T-helper 1 cell (primary cell): ENCODE measurements at places on chromosomes 11 and 22.

DNA sequence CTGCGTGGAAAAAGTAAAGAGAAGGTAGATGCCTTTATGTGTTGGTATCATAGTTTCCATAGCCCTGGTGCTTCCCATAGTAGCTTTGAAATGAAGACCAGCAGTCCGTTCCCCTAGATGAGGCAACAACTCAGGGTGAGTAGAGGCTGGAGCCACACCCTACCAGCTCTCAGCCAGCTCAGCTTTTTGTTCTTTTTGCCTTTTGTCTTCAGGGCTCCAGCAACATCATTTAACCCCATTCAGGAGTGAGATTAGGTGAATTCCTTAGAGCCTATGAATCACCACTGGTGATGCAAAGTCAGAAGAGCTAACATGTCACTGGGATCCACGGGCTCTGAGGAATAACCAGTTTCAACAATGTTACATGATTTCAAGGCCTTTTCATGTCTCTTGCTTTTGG, 14.0 kb upstream of the SESN3 start:
- DNase-seq: no peak

- DNase-seq: no peak
Measured at GRCh38 chr22:21669026-21669425, 3.2 kb downstream of the PPIL2 start.

- DNase-seq: no peak
Measured at GRCh38 chr22:19819911-19820879, 34.5 kb downstream of the GNB1L start.

DNA sequence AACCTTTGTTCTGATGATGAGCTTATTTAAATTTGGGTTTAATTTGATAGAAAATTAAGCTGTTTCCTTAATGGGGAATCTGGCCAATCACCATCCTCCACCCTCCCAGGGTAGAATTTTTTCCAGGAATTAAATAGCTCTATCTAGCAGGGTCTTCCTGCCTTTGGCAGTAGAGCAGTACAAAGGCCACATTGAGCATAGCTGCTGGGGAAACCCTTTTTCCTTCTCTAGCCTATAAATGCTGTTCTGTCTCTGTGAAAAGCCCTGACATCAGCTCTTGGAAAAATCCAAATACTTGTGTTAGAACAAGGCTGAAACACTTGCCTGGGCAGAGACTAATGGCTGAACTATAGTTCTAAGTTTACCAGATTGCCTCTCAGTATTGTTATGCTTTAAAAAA, 55.1 kb downstream of the ARHGEF12 start:
- DNase-seq: no peak

DNA sequence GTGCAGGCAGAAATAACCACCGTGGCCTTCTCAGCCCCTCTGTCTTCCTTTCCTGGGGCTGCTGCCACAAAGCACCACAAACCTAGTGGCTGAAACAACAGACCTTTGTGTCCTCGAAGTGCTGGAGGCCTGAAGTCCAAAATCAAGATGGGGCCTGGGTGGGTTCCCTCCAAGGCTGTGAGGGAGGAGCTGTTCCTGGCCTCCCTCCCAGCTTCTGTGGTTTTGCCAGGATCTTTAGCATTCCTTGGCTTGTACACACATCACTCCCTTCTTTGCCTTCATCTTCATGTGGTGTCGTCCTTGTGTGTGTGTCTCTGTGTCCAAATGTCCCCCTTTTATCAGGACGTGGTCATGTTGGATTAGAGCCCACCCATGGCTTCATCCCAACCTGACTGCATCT, 29.0 kb upstream of the PARVG start:
- no peak for DNase-seq

- DNase-seq: no peak
Measured at GRCh38 chr11:17673951-17674350, 45.4 kb upstream of the MYOD1 start.

DNA sequence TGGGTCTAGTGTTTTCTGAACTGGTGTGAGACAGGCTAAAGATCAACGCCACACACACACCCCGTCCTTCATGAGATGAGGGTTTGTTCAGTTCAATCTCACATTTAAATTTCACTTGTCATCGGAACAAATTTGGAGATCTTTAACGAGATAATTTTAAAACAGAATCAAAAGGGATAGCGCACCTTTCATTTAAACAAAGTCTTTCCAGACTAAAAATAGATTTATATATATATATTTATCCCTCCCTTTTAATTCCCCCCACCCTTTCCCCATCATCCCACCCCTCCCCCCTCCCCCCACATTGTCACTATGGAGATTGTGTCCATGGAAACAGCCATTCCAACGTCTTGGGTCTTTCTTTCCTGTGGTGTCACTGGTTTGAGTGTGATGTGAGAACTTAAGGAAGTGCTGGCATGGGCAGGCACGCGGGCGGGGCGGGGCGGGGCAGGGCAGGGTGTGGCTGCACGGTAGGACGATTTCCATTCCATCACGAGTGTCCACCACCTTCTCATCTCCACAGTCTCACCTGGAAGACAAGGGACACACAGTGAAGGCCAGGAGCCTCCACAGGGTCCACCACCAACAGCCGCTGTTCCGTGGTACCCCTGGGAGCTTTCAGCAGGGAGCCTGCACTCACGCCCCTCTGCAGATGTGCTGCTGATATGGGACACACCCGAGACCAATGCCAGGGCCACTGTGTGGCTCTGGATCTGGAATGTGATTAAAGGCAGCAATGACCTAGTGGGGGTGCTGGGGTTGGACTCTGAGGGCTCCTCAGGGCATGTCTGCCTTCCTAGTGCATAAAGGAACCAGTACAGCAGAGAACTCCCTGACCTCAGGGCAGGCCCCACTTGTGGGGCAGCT, 30.5 kb upstream of the CYP2D6 start:
- no peak for DNase-seq

DNA sequence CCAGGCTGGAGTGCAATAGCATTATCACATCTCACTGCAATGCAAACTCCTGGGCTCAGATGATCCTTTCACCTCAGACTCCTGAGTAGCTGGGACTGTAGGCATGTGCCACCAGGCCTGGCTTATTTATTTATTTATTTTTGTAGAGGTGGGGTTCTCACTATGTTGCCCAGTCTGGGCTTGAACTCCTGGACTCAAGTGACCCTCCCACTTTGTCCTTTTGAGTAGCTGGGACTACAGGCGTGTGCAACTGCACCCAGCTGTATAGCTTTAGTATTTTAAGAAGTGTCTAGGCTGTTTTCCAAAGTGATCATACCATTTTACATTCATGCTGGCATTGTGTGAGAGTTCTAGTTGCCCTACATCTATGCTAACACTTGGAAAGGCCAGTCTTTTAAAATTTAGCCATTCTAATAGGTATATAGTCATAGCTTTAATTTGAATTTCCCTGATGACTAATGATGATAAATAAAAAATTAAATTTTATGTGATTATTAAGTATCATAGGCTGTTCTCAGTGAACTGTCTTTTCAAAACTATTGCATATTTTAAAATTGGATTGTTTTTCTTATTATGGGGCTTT, 96.9 kb downstream of the TMEM135 start:
- no peak for DNase-seq

GRCh38 chr11:6703247-6704063, 20.3 kb upstream of the MRPL17 start:
- DNase-seq: no peak

DNA sequence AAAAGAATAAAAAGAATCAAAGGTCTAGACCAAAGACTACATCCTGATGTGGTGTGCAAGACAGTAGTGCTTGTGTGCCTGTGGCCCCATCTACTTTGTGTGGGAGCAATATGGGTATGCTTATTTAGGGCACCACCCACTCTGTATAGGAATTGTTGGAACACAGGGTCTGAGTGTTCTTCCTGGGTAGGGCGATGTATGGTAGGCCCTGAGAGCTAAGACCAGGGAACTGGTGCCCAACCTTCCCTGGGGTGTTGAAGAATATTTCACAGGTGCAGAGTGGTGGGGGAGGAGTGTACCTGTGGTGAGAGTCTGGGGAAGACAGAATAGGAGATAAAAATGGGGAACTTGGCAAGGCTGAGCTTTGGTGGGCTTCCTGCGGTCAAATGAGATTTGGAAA, 41.9 kb downstream of the MICAL2 start:
- no peak for DNase-seq

DNA sequence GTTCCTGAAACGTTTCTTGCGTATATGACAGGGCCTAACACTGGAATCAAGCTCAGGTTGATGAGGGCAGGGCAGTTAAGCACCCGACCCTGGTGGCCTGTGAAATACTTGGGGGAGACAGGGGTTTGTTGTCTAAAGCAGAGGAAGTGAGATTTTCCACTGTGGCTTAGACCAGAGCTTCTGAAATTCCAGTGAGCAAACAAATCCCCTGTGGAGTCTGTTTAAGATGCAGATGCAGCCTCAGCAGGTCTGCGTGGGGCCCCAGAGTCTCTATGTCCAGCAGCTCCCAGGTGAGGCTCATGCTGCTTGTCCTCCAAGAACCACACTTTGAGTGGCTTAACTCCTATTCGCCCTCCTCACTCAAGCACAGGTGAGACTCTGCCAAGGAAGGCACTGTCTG, 39.1 kb upstream of the PRAME start:
- DNase-seq: no peak

- no peak for DNase-seq
Measured at GRCh38 chr11:223884-224283, 12.3 kb downstream of the SIRT3 start.

- no peak for DNase-seq
Measured at GRCh38 chr22:50571264-50572175, 6.7 kb downstream of the CPT1B start.

GRCh38 chr11:27673979-27674663, 26.1 kb downstream of the BDNF start:
- DNase-seq: no peak

DNA sequence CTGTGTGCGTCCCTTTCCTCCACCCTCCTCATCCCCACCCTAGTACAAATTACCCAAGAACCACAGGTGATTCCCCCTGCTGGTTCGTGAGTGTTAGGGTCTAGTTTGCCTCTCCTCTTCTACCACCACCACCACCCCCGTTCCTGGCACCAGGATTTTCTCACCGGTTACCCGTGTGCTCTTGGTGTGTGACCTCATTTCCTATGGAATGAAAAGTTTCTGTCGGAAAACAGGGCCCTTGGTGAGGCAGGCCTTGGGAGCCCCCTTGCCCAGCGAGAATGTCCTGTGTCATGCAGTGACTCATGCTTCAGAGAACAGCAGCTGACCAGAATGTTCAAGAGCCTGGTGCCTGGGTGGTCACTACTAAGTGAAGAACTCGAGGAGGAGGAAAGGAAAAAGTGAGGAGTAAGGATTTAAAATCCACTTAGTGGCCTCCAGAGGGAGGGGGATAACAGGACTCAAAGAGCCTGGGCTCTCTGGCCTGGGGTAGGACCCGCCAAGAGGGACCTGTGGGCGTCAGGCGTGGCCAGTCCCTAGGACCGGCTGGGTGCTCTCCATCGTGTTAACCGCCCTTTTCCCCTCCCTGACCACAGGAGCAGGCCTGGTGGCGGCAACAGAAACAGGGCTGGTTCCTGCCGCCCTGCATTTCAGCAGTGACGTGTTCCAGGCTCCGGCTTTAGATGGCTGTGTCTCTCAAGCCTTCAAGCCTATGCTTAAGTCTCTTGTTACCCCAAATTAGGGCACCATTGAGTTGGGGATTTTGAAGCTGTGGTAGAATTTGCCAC, 30.2 kb downstream of the C22orf31 start:
- DNase-seq: no peak
